ENCODE measurements at places on chromosomes 12 and 14.

DNA sequence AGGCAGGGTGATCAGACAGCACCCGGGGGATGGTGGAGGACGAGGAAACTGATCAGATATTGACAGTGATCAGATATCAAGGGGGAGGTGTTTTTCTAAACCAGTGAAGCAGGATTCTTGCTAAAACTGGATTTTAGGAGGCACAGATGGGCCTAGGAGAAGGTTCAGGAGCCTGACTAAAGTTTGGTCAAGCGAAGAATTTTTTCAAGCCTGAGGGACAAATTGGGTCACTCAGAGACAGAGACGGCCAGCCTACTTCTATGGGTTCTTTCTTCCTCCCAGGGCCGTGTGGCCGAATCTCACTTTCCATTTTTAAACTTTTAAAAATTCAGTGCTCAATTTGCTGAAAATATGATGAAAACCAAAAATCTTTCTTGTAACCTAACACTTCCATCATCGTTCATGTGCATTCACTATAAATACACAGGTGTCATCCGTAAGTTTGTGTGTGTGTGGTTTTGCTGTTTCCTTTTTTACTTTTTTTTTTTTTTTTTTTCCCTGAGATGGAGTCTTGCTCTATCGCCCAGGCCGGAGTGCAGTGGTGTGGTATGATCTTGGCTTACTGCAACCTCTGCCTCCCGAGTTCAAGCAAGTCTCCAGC, 68.5 kb downstream of the RIN3 start:
- DNase-seq = no peak

DNA sequence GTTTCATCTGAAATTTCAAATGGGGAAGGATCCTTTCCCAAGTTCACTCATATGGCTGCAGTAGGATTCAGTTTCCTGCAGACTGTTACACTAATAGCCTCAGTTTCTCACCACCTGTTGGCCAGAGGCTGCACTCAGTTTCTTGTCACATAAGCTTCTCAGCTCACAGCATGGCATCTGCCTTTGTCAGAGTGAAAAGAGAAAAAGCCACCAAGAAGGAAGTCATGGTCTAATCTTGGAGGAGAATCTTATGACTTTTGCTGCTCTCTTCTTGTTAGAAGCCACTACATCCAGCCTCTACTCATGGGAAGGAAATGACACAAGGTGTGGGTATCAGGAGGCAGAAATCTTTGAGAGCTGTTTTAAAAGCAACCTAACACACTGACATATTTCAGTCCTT, 39.4 kb upstream of the BTG1 start:
- DNase-seq = peak; percentile 57

DNA sequence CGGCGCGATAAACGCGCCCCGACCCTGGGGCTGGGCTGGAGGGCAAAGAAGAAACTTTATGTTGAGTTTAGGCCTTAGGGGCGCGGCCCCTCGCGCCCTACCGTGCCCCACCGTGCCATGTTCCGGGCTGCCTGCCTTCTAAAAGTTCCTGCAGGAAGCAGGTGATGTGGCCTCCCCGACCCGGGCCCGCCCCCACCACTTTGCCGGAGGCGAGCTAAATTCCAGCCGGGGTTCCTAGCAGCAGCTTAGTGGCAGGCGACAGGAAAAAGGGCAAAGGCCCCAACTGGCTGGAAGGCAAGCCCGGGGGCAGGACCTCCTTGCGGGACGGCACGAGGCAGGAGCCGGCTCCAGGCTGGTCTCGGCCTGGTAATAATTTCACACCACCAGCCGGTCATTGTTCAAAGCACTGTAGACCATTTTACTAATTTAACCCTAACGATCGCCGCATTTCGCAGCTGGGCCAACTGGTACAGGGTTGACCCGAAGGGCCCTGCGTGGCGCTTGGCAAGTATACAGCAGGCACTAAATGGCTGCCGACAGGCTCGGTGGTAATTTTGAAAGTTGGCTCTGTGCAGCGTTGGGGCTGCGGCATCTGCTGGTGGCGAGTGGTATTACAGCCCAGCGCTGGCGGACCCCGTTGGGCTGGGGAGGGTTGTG, 895 bp upstream of the CCDC88C start:
- DNase-seq = peak; percentile 85

DNA sequence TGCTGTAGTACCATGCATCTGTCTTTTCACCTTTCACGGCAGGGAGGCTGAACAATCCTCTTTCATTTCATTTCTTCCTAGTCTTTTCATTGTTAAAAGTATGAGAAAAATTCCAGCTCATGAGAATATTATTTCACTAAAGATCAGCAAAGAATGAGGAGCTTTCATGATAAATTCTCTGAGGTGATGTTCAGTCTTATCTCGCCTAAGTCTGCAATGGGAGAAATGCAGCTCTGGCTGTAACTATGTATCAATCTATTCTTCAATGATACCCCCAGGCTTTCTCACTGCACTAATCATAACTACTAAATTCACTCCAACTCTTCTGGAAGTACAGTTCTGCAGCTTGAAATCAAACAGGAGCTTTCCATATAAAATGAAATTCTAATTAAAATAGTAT, 15.7 kb downstream of the FOXG1 start:
- no peak for DNase-seq

DNA sequence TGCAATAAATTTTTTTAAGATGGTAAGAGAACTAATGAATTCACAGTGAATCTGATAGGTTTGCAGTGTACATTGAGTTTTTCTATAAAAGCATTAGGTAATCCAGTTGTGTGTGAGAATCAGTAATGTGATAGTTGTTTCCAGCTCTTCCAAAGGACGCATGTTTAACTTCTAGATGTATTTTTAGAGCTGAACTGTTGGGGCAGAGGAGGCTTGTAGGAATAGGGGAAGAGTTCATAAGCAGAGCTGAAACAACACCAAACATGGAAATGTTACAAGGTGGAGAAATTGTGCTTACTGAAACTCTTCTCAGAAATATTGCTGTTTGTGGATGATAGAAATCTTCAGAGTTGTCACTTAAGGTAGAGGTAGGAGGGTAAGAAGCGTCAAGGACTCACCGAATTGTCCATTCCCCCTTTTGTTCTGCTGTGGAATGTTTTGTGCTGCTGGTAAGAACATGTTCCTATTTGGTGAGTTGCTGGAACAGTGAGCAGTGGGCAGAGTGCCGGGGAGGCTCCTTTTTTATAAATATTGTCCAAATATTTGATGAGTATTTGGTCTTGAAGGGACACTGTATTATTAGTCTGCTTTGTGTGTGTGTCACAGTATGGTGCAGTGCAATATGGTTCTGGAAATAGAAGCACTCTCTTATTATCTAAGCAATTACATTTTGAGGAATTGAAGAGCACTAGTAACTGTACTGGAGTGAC, 76.7 kb downstream of the ANO6 start:
- DNase-seq = no peak

GRCh38 chr14:56195704-56196103, 77.5 kb downstream of the PELI2 start:
- DNase-seq = peak; percentile 10

GRCh38 chr12:121858662-121859572, at the start of gene HPD:
Gene HPD, minus strand, starts transcription at chr12:121858859. Its CDS starts 36 bp downstream, at chr12:121858823.
- no peak for DNase-seq
